ENCODE measurements at places on chromosomes 5 and 9. TPM values are rescaled to one million over a fixed set of nuclear protein-coding genes. Genes with fewer than 3 reads are reported as not detected.

C7 gene
- total RNA-seq: not detected

ANKRD34B gene
- not detected for total RNA-seq

PCDHA5 gene
- not detected for total RNA-seq

TXNDC8 gene
- not detected for total RNA-seq

ECSCR gene
- 0.83 TPM for total RNA-seq

KIF24 gene
- total RNA-seq: 6.0 TPM
